ENCODE measurements at places on chromosomes 16 and 17.

- DNase-seq = no peak
These were observed 60.7 kb downstream of the GRIN2A start for GRCh38 chr16:10121491-10121890.

DNA sequence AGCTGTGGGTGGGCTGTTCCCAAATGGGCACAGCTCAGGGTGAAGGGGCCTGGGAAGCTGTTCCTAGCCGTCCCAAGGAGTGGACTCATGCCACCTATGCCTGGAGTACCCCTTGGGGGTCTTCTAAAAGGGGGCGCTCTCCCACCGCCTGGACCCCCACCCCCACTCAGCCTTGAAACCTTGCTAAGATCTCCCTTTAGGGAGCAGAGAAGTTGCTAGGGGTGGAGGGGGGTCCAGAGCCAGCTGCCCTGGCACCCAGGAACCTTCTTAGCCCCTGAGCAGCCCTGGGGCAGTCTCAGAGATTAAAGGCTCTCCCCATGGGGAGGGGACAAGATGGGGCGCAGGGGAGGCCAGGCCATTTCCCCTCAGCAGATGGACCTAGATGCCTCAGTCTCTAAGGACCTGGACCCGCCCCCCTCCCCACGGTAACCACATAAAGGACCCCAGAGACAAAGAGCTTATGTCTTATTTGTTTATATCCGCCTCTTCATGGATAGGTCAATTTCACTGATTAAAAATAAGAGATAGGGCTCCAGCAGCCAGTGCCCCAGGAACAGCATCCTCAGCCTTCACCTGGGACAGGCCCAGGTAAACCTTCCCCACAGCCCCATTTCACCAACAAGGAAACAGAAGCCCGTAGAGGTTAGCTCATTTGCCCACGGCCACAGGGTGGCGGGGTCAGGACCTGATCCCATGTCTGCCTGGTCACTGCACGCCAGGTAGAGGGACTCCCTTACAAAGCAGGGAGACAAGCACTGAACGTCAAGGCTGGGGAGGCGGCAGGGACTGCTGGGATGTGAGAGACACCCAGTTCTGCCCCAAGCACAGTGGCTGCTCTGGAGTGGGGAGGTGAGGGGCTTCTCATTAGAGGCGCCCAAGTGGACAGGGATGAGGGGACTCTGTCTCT is 3.4 kb downstream of the MTSS2 start:
- DNase-seq = no peak

DNA sequence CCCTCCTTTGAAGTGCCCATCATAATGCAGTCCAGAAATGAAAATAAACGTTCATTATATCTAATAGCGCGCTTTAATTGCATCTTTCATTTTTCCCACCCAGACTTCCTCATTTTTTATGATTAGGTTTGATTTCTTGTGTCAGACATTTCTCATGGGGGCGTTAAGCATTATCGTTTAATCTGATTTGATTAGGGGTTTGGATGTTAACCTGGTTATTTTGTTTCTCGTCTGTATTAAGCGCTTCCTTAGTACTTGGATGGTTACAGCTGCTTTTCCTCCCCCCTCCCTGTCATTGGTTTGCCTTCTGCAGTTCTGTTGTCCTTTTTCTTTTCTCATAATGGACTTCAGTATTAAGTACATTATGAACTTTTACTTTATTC is 540 bp downstream of the MFSD11 start:
- DNase-seq = no peak

- no peak for DNase-seq
These were observed 19.4 kb downstream of the ERN1 start for GRCh38 chr17:64110379-64111152.

DNA sequence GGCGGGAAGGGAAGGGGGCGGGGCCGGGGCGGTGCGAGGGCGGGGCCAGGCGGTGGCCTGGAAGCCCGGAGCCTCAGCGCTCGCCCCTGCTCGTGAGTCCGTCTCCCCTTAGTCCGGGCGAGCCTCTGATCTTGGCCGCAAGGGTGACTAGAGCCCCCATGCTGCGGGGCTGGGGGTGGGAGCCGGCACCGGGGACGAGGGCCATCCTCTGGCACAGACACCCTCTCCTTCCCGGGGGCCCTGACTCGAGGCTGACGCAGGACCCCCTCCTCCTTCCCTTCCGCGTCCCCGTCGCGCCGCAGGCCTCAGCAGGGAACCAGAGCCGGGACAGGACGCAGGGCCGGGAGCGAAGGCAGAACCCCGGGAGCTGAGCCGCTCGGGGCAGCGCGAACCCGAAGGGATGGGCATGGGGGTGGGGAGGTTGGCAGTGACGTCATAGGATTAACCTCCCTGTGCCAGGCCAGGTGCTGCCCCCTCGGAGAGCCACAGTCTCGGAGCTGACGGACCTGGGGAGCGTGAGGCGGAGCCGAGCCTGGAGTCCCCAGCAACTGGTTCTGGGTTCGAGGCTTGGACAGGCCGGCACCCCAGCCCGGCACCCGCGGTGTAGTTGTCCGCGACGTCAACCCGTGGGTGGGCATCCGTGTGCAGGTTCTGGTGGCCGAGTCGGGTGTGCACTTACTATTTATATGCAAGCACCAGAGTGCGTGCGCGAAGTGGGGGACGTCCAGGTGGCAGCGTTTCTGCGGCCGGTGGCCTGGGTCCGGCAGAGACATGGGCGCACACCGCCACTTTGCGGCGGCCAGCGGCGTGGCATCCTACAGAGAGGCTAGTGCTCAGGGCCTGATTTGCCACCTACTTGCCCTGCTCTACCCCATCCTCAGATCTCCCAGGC is 503 bp upstream of the PLCD3 start:
- DNase-seq = peak; percentile 66

DNA sequence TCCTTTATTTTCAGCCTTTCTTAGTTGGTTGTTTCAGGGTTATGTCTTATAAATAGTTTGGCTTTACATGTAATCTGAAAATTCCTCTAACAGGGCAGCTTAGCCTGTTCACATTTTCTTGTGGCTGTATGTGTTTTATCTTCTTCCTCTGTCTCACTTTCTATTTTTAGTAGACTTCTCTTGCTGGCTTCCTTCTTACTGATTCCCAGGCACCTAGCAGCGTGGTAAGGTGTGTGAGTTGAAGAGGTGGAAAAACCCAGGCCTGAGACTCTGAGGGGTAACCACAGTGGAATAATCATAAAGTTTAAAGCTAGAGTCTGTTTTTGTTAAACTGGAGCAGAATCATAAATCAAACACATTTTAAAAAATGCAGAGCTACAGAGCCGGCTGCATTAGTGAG is 190.9 kb downstream of the LGALS9B start:
- DNase-seq = no peak

- no peak for DNase-seq
These were observed 17.9 kb downstream of the IKZF3 start for GRCh38 chr17:39846205-39846604.

GRCh38 chr16:66924527-66925321 is 611 bp downstream of the RRAD start:
- DNase-seq = peak; percentile 62

DNA sequence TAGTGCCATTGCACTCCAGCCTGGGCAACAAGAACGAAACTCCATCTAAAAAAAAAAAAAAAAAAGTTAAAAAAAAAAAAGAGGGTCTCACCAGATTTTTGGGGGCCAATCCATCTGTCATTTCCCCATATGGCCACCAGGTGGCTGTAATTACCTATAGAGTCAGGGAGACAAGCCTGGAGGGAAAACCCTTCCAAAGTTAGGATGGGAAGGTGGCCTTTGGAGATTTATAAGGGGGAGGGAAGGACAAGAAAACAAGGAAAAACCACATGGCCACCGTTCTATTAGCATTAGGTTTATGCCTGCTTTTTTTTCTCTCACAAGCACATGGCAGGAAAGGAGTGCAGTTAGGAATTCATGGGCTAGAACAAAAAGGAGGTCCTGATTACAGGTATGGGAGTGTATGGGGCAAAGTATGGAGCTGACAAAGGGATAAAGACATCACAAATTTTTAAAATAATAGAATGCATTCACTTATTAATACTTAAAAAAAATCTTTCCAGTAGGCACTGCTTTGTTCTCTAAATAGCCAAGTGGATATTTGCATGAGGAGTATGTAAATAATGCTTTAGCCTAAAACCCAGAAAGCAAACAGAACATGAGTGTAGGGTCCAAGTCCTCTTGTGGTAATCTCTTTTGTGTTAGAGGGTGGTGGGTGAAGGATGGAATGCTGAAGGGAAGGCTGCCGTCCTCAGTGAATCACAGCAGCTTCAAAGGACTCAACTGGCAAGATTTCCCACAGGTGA is 5.1 kb downstream of the CYB5D1 start:
- DNase-seq = no peak

GRCh38 chr17:67615011-67615561 is 102.7 kb upstream of the NOL11 start:
- no peak for DNase-seq

DNA sequence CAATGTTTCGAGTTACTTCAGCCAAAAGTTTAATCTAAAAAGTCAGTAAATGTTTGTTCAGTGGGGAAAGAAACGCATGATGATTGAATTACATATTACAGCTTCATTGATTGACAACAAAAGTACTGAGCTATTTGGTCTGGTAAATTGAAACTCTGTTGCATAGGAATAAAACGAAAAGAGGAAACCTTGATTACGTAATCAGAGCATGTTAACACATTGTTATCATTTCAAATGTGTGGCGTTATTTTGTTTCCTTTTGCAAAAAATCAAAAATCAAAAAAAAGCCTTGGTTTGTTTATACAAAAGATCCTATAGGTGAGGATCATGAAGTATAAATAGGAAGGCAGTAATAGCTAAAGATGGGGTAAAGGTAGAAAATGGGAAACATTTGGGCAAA is 19.5 kb upstream of the CA10 start:
- DNase-seq = no peak

DNA sequence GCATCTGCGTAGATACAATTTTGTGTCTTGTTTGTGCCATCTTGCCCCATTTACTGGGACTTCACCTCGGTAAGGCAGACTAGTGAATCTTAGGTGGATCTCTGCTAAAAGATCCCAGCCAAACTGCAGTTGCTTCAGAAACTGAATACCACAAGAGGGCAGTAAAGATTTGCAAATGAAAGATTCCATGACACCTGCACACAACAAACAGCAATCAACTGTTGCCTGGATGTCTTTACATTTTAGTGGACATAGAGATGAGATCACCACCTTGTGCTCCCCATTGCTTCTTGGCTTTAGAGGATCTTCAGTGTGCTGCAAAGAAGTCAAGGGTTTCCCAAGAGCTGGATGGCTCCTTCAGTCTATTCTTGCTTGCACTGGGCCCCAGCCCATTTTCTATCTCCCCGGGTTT is 119.2 kb upstream of the CACNG5 start:
- DNase-seq = no peak

GRCh38 chr17:59601130-59601529 is 18.6 kb upstream of the CLTC start:
- DNase-seq = no peak

DNA sequence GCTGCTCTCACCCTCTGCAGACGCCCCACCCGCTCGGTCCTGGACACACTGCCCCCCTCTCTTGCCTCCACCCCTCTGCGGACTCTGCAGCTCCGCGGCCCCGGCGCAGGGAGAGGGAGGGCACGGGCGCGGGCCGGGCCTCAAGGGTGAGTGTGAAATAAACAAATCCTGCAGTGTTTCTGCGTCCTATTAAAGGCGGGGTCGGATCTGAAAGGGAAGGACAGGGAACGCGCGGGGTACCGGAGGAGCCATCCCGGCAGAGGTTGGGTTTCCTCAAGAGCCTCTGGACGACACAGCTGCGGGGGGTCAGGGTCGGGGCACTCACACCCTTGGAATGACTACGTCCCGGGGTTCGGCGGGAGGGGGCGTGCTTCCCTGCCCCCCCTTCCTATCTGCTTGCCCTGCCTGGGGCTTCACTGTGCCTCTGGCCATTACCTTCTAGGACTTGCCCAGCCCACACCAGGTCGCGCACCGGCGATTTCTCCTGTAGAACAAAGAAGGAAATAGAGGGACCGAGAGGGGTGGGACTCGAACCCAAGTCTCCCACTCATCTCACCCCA is 466 bp upstream of the HSF4 start:
- DNase-seq = no peak

GRCh38 chr16:85202051-85202601 is 89.9 kb upstream of the CIBAR2 start:
- no peak for DNase-seq

DNA sequence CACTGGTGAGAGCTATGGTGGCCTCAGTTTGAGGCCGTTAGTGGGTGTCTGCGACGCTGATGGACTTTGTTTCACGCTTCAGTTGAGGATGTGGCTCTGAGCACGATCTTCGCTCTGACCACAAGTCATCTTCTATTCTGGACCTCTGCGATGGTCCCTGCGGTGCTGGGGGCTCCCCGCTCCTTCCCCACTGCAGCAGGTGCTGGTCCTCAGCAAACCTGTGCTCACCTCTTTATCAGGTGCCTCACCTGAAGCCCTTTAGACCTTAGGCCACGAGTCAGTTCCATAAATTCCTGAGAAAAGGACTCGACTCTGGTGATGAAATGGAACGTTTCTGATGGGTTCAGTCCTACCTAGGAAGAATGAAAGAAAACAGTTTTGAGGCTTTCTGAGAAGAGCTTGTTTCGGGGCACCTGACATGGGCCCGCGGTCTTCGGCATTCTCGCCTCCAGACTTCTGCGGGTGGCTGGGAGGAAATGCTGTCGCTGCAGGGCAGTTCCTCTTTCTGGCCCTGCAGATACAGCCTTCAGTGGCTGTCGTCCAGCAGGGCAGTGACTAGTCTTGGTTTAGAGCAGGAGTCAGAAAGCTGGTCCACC is 4.7 kb downstream of the KCTD5 start:
- DNase-seq = no peak

DNA sequence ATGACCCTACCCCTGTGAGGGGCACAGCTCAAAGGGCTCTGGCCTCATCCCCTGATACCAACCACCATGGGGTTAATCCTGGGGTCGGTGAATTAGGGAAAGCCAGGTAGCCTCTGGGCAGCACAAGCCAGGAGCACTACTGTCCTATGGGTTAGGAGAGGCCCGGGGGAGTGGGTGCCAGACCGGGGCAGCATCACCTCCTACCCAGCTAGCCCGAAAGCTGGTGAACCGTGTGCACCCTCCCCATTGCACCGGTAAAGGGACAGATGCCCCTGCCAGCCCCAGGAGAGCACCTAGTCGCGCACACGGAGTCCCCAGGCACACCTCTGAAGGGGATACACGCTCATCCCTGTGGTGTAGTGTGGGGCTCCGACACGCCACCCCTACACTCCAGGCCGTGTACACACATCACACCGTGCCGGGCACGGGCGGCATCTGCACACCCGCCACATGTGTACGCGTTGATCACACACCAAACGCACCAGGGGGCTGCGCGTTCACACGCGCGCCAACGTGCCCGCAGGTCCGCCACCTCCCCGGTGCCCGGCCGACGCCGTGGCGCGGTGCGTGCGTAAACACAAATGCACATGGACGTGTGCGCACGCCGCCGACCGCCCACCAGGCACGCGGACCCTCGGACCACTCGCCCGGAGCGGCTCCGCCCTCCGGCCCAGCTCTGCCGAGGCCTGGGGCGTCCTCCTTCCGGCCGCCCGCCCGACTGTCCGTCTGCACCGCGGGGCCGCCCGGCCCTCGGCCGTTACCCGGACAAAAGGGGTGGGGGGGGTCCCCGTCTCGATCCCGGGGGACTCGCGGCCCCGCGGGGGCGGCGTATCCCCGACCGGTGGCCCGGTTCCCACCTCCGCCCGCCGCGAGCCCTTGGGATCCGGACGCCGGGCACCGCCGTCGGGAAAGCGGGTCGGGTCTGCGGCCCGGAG is 785 bp downstream of the UBALD1 start:
- DNase-seq = peak; percentile 35
